Hematopoietic multipotent progenitor cell treated with erythropoietin and hydrocortisone succinate and interleukin-3 and kit ligand, for 17 days (in vitro differentiated cells): ENCODE measurements at places on chromosomes 2 and 18.

DNA sequence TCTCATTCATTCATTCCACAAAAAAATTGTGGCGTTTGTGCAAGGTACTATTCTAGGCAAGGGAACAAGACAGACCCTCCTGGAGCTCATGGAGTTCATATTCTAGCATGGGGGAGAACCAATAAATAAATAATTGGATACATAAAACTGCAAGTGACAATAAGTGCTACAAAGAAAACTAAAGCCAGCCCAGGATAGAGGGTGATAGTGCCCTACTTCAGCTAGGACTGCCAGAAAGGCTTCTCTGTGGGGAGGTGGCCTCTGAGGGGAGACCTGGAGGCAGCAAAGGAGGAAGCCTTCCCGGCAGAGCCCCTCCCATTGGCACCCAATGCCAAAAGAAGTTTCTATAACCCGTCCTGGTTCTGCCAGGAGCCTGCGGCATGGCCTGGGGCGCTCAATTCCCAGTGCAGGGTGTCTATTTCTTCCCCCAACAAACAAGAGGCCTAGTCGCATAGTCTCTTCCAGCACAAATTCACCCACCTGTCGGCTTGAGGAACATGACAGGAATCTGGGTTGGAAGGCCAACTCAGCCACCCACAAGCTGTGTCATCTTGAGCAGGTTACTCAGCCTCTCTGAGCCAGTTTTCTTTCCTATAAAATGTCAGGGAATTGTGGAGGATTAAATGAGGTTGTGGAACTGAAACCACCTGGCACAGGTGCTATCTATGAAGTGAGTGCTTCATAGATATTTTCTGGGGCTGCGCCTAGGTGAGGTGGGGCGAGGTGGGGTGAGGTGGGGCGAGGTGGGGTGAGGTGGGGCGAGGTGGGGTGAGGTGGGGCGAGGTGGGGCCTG is 94.3 kb downstream of the ZFP36L2 start:
- peak; percentile 19 for DNase-seq

DNA sequence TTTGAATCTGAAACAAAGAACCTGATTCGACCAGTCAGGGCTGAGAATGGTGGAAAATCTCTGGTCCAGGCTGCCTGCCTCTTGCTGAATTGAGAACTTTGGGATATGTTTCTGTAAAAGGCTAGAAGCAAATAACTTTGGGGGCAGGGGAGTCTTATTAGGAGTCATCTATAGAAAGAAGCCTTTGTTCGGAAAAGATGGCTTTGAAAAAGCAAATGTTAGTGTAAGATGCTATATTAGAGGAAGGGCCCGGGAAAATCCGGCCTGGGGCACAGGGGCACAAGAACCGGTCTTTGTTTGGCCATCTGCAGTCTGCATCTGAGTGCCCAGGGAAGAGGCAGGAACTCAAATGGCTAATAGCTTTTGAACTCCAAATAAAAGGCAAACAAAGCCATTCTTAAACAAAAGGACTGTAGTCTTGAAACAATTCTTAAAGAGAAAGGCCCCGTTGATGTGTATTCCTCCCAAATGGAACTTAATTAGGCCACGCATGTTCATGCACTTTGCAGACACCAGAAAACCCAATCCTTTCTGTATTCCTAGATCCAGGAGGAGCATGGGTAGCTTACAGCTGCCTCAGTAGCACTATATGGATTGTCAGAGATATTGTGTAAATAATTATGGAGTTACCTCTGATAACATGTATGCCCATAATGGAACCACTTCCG is 180.0 kb upstream of the ARL4C start:
- no peak for DNase-seq

- no peak for DNase-seq
Observed at GRCh38 chr18:32922951-32923430, 150.2 kb upstream of the KLHL14 start.

DNA sequence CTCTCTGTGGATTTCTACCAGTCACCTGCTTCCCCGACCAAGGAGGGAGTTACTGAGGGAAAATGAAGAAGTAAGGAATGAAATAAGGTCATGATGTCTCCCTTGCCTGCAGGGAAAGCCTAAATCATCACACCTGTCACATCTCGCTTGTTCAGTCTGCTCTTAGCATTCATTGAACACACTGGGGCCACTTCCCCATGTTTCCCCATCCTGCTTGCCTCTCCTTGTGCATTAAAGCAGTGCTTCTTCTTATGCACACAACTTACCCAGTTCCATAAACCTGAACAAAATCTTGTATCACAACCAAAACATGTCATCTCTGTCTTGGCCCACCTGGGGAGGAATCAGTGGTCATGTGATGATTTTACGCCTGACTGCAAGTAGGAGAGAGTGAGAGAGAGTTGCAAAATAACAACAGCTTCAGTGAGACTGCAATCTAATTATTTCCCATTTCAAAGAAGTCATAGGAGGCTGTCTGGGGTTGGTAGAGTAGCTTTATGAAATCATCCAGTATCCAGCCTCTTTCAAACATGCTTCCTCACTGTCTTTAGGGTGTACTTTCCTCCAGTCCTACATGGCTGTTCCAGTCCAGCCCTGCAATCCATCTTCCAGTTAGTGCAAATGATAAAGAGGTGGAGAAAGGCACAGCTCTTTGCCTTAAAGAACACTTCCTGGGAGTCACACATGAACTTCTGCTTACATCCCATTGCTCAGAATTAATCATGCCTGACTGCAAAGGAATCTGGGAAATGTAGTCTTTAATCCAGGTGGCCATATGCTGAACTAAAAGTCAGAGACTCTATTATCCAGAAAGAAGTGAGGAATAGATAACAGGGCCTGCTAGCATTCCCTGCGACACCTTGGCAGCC is 220.1 kb downstream of the HAUS1 start:
- DNase-seq = no peak

DNA sequence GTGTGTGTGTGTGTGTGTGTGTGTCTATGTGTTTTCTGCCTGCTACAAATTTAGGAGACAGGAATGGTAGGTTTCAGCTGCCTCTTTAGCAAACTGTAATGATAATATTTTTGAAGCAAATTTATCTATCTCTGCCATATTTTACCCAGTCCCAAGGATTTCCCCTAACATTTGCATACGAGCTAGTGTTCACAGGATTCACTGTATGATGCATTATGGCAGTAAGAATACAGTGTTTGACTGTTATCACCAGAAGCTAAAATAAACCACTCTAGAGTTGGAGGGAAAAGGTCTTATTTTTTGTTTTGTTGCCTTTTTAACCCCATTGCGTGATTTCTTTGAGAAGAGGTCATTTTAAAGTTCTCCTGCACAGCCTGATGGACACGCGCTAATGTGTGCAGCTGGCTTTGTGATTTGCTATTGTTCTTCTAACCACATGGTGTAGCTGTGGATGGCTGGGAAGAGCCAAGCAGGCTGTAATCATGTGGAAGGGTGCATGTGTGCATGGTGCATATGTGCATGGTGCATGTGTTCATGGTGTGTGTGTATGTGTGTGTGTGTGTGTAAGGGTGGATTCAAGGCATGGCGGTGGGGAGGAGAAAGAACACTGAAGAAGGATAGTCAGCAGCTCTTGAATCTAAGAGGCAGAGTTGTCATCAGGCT is 62.4 kb downstream of the PLB1 start:
- DNase-seq = no peak

DNA sequence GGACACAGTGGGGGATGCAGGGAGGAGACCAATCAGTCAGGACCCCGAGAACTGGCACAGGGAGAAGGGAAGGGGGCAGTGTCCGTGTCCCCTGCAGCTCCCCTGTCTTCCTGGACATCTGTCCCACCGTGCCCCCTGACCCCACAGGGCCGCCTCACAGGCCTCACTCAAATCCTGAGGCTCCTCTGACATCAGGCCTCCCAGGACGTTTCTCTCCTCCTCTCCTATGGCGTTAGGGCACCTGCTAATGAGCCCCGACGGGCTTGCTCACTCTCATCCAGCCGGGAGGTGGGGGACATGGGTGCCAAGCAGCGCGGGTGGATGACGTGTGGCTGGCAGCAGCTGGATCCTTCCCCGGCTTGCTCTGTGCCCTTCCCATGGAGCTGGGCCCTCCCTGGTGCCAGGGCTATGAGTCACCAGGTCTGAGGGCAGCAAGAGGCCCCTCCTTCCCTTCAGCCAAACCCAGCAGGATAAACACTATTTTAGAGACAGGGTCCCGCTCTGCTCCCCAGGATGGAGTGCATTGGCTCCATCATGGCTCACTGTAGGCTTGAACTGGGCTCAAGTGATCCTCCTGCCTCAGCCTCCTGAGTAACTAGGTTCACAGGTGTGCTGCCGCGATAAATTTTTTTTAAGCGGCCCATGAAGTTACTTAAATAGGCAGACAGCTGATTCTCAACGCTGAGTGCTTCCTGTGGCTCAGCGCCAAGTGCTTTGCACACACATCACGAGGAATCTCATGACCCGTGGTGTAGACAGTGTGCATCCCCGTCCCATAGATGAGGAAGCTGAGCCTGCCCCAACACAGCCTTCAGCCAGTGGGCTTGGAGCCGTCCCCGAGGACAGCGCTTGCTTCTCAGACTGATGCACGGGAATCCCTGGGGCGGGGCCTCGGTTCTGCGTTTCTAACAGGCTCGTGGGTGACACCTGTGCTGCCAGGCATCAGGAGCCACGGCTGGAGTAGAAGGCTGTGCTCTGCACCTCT is 64.5 kb upstream of the HDAC4 start:
- DNase-seq = no peak

GRCh38 chr18:12656938-12657683 is 796 bp downstream of the SPIRE1 start:
- no peak for DNase-seq

- no peak for DNase-seq
Observed at GRCh38 chr2:81324046-81324445, 1019.5 kb upstream of the LRRTM1 start.

GRCh38 chr2:46390036-46390435 is 89.3 kb upstream of the TMEM247 start:
- no peak for DNase-seq

DNA sequence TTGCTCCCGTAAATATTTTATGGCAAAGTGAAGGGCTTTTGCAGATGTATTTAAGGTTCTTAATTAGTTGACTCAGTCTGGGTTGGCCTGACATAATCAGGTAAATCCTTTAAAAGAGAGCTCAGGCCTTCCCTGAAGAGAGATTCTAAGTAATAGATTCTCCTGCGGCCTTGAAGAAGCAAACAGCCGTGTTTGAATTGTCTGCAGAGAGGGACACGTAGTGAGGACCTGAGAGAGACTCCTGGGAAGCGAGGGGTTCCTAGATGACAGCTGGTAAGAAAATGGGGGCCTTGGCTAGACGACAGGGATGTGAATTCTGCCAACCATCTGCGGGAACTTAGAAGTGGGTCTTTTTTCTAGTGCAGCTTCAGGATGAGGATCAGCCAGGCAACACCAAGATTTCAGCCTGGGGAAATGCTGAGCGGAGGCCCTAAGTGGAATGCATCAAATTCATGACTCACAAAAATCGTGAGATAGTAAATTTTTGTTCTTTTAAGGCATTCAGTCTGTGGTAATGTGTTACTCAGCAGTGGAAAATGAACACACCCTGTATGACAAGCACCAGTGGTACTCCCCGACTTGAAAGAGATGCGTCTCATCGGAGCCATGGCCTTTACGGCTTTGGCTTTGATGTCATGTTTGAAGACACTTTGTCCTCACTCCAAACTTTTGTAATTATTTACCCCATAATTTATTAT is 62.1 kb upstream of the SMIM21 start:
- no peak for DNase-seq

DNA sequence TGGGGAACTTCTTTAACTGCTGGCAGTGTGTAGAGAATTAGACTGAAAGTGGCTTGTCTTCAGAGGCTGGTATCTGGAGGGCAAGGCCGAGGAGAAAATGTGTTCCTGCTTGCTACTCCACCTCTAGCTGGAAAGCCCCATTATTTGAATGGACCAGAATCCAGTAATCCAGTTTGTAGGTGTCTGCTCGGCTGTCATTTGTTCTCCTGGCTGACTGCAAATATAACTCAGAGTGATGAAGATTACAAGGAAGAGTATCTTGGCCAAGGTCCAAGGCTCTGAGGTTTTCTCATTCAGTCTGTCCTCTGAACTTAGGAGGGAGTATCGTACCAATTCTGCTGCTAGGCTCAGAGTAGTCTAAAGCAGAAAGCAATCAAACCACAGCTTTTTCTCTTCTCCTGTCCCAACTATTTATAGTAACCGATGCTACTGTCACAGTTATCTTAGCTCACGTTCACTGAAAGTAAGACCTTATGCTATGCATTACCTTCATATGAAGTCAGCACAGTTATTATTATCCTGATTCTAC is 228.6 kb downstream of the SETBP1 start:
- DNase-seq = no peak

- peak; percentile 62 for DNase-seq
Observed at GRCh38 chr2:71157124-71157793, 26.8 kb downstream of the MPHOSPH10 start.

DNA sequence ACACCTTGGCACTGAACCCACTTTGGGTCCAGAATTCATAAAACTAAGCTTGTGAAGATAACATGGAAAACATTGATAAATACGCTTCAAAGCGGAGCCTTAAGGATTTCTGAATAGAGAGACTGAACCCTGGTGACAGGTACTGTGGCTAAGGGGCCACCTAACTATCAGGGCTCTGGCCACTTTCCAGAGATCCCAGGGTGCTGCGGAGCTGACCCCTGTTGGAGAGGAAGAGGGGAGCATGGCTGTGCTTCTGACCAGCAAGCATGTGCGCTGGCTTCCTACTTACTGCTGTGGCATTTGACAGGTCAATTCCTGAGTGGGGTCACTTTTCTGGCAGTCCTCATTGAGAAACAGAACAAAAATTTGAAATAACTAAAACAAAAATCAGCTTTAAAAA is 228.3 kb downstream of the NAPG start:
- no peak for DNase-seq

DNA sequence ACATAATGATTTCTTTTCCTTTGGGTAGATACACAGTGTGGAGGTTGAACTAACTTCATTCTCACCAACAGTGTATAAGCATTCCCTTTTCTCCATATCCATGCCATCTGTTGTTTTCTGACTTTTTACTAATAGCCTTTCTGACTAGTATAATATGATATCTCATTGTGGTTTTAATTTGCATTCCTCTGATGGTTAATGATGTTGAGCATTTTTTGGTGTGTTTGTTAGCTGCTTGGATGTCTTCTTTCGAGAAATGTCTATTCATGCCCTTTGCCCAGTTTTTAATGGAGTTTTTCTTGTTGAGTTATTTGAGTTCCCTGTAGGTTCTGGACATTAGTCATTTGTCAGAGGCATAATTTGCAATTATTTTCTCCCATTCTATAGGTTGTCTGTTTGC is 59.8 kb downstream of the MARCHF4 start:
- DNase-seq = no peak

GRCh38 chr2:141741652-141742051 is 389.2 kb downstream of the LRP1B start:
- DNase-seq = no peak
